ENCODE measurements at places on chromosomes 1 and 21. TPM values are rescaled to one million over a fixed set of nuclear protein-coding genes. Genes with fewer than 3 reads are reported as not detected.

FAM72B gene
- 0.32 TPM for total RNA-seq

KIF17 gene
- total RNA-seq, result not detected

PCBP3 gene
- 4.1 TPM for total RNA-seq

AIM2 gene
- total RNA-seq, result 6.0 TPM

GRCh38 chr21:46011267-46011967, 29.8 kb downstream of the COL6A1 start:
- no peak overlapping the region for H3K4me3 ChIP-seq
- H3K27ac ChIP-seq, result no peak overlapping the region
- no peaks in the 10 kb centered on the region for H3K36me3 ChIP-seq
- H3K4me1 ChIP-seq, result no peaks in the 10 kb centered on the region
- no peaks in the 10 kb centered on the region for H3K27me3 ChIP-seq

DNA sequence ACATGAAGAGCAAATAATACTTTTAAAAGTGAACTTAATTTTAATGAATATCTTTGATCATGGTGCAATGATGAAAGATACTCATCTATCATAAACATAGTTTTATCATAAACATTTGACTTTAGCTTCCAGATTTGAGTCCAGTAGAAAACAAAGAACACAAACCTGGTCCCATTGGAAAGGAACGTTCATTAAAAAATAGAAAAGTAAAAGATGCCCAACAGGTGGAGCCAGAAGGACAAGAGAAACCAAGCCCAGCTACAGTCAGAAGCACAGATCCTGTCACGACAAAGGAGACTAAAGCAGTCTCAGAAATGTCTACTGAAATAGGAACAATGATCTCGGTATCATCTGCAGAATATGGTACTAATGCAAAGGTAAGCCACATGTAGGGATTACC, 55.6 kb upstream of the MYOCOS start:
- no peak for DNase-seq
- H3K27me3 ChIP-seq, result no peaks in the 10 kb centered on the region
- H3K4me3 ChIP-seq, result no peak overlapping the region
- H3K27ac ChIP-seq, result no peak overlapping the region
